ENCODE measurements at places on chromosomes 16 and 17.

- DNase-seq: no peak
Measured at GRCh38 chr16:55222486-55222885, 101.5 kb upstream of the IRX6 start.

DNA sequence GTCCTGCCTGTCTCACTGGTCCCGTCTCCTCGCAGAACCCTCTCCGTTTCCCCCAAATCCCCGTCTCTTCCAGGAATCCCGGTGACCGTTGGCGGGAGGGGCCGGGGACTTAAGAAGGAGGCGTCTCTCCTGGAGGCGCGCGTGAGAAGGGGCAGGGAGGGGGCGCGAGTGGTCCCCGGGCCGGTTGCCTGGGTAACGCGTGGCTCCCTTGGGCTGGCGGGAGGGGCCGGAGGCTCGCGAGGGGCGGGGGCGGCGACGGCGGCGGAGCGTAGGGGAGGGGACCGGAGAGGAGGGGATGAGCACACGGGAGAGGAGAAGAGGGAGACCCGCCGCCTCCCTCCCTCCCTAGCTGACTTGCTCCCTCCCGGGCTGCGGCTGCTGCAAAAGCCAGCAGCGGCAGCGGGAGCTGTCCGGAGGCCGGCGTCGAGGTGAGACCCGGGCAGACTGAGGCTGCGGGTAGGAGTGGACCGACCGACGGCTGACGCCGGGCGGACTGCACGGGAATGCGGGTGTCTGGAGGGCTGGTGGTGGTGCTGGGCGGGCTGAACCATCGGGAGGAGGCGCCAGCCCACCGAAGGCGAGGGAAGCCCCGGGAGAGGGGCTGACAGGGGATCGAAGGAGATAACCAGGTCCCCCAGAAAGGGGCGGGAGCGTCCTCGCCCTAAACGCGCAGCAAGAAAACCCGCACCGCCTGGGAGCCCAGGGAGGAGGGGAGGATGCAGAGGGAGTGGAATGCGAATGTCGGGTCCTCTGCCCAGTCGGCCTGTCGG, at the start of gene PRRT2:
Gene PRRT2 (plus strand): TSS at position 298 of the 770 bp plus-strand sequence. CDS start 862 bp downstream, outside the sequence.
- DNase-seq: peak; percentile 44

- no peak for DNase-seq
Measured at GRCh38 chr17:65097110-65097509, 40.1 kb upstream of the RGS9 start.

GRCh38 chr16:23893986-23894385, 58.2 kb downstream of the PRKCB start:
- DNase-seq: no peak

DNA sequence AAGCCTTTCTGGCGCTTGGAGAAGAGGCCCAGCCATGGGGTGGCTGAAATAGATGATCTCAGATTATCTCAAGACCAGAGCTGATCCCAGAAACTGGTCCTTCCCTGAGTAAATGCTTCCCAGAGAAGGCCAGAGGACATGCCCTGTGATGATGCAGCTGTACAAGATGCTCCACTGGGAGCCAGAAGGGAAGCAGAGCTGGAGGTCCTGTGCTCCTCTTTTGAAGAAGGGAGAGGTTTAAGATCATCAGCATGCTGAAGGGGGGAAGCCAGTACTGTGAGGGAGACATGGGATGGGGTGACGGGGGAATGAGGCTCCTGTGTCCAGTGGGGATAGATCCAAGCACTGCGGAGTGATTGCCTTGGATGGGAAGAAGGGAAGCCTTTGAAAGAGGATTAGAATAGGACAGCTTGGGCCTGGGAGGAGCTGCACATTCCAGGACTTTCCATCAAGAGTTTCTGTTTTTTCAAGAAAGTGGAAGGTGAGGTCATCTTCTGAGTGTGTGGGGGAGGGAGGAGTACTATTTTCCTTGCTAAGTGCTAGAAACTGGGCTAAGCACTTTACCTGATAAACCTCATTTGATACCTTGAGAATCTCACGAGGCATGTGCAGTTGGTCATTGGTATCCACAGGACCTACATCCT, 16.4 kb upstream of the ALOX15B start:
- DNase-seq: no peak
